Activated CD8-positive, alpha-beta memory T cell treated with anti-CD3 and anti-CD28 coated beads, Interleukin-2, amount 10 ng/mL, durations not matched to agents 7 days and 5 days (primary cell): ENCODE measurements at places on chromosomes 6 and 20. TPM values are rescaled to one million over a fixed set of nuclear protein-coding genes. Genes with fewer than 3 reads are reported as not detected.

GRCh38 chr6:17957904-17958620 lies 29.4 kb downstream of the KIF13A start:
- peaks cover 32% of the 10 kb centered on the region for H3K27me3 ChIP-seq
- no peak overlapping the region for H3K27ac ChIP-seq
- no peak for DNase-seq
- no peak overlapping the region for H3K4me3 ChIP-seq

DNA sequence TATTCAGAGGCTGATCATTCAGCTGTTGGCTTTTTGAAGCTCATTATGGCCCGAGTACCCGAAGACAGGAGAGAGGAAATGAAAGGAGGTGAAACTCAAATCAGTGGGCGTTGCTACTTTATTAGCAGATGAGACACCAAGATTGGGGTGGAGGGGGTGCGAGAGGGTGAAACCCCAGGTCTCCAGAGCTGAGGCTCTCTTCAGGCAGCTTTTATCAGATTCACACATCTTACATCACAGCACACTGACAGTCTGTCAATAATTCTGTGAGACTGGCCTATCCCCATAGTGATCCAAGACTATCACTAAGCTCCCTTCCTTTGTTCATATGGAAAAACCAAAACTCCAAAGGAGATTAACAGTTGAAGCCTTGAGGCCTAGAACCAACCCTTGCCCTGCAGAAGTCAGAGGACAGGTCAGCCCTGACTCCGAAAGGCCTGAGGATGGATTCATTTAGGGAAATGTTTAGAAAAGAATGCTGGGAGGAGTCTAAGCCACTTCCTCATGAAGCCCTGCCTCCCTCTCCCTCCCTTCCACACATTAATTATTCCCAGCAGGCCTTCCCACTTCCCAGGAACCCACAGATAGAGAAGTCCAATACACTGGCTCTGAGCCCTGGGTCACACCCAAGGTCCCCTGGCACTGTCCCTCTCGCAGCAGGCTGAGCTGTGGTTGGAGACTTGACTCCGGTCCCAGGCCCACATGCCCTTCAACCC lies 23.2 kb downstream of the TRERF1 start:
- peaks cover 53% of the 10 kb centered on the region for H3K4me1 ChIP-seq
- no peaks in the 10 kb centered on the region for H3K27me3 ChIP-seq
- no peak overlapping the region for H3K4me3 ChIP-seq
- peak overlapping the region; percentile 14 for H3K27ac ChIP-seq

The LY6G6F gene
- total RNA-seq = not detected

GRCh38 chr6:37049758-37050044 lies 44.2 kb downstream of the FGD2 start:
- H3K27ac ChIP-seq = peak overlapping the region; percentile 96
- peaks cover 85% of the 10 kb centered on the region for H3K4me1 ChIP-seq
- H3K36me3 ChIP-seq = peaks cover 10% of the 10 kb centered on the region
- peak overlapping the region; percentile 83 for H3K4me3 ChIP-seq

GRCh38 chr20:23094927-23095326 lies 8.8 kb upstream of the CD93 start:
- DNase-seq = no peak
- peaks cover 9% of the 10 kb centered on the region for H3K27me3 ChIP-seq
- H3K4me3 ChIP-seq = no peak overlapping the region

DNA sequence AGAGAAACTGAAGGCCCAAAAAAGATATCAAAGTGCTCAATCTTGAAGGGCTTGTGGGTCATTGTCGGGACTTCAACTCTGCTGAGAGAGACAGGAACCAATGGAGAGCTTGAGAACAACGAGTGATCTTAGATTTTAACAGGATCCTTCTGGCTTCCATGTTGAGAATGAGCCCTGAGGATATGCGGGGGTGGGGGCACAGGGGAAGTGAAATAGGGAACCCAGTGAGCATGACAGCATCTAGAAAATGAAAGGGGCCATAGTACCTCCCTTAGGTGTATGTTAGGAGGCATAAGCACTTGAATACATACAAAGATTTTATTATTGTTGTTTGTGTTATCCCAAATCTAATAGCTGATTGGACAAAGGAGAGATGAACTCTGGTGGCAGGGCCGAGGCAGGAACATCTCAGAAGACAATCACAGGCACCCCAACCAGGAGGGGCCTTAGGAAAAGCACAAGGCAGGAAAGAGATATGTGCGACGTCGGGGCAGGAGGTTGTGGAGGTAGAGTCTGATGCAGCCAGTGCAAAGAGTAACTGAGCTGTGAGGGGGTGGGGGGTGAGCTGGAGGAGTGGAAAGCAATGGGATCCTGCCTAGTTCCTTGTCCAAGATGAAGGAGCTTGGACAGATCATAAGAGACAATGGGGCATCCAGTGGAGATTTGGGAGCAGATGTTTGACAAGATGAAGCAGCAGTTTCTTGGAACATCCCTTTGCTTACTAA lies 10.4 kb downstream of the TGM6 start:
- peaks cover 6% of the 10 kb centered on the region for H3K4me1 ChIP-seq
- H3K27me3 ChIP-seq = no peaks in the 10 kb centered on the region
- no peak for DNase-seq
- no peak overlapping the region for H3K4me3 ChIP-seq
- H3K36me3 ChIP-seq = no peaks in the 10 kb centered on the region

- H3K27ac ChIP-seq = no peak overlapping the region
- no peak for DNase-seq
- peaks cover 16% of the 10 kb centered on the region for H3K4me1 ChIP-seq
- H3K27me3 ChIP-seq = peaks cover 7% of the 10 kb centered on the region
- no peaks in the 10 kb centered on the region for H3K36me3 ChIP-seq
Observed at GRCh38 chr6:31711233-31711632, 3.9 kb upstream of the LY6G6D start.

The CDK5RAP1 gene
- 43.3 TPM for total RNA-seq

GRCh38 chr6:15423286-15423993 lies 177.6 kb downstream of the JARID2 start:
- peaks cover 64% of the 10 kb centered on the region for H3K4me1 ChIP-seq
- no peak overlapping the region for H3K4me3 ChIP-seq
- no peak for DNase-seq
- H3K27ac ChIP-seq = peak overlapping the region; percentile 90
- peaks cover 45% of the 10 kb centered on the region for H3K36me3 ChIP-seq

The BTNL2 gene
- not detected for total RNA-seq

The ECT2L gene
- total RNA-seq = not detected

The CPNE5 gene
- total RNA-seq = 0.94 TPM

DNA sequence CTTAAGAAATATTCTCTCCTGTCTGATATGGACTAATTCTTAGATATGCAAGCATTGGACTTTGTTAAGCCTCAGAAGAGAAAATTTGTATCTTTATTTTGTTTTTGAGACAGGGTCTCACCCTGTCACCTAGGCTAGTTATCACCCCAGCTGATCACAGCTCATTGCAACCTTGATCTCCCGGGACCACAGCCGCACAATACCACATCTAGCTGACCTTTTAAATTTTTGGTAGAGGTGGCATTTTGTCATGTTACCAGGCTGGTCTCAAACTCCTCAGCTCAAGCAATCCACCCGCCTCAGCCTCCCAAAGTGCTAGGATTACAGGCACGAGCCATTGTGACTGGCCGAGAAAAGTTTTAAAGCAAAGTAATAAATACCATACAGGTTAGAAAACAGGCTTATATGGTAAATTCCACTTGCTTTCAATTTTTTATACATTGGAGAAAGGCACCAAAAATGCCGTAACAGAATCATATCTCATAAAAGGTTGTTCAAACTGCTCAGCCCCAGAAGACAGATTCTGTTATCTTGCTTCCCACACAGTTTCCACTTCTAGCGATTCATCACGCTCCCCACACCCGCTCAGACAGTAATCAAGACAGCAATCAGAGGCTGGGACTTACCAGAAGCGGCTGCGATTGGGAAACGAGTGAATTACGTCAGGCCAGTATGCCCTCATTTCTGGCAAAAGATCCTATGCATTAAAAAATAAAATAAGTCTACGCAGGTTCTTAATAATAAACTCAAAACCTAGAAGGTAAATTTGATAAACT lies 13.8 kb downstream of the RNASET2 start:
- no peaks in the 10 kb centered on the region for H3K4me1 ChIP-seq
- DNase-seq = no peak
- H3K27me3 ChIP-seq = no peaks in the 10 kb centered on the region

The PDE7B gene
- total RNA-seq = 0.38 TPM

DNA sequence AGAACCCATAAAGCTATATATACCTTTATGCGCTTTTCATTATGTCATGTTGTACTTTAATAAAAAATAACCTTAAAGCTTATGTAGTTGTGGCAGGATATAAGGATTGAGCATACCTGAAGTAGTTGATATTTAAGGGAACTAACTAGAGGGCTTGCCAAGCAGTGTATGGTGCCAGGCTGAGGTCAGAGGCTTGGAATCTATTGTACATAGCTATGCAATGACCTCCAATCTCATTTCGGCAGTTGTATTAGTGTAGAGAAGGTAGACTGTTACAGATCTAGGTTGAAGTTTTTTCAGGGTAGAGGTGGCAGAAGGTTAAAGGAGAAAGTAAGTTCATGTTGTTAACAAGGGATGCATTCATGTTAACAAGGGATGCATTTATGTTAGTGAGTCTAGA lies 397.7 kb upstream of the HS3ST5 start:
- H3K27me3 ChIP-seq = no peaks in the 10 kb centered on the region
- no peak overlapping the region for H3K4me3 ChIP-seq
- H3K27ac ChIP-seq = no peak overlapping the region
- H3K36me3 ChIP-seq = no peaks in the 10 kb centered on the region
- DNase-seq = no peak
- H3K4me1 ChIP-seq = no peaks in the 10 kb centered on the region

DNA sequence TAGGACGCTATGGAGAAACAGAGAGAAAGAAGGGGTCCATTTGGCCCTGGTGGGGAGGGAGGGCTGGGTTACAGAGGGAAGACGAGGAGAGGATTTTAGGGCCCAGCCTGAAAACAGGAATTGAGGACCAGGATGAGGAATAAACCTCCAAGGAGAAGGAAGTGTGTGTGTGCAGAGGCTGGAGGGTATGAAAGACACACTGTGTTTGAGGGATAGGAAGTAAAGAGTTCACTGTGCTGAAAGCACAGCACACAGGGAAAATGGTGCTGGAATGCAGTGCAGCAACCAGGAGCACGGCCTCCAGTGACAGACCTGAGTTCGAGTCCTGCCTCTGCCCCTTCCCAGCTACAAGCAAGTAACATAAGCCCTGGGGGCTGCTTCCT lies 7.8 kb downstream of the MBOAT1 start:
- H3K27me3 ChIP-seq = no peaks in the 10 kb centered on the region
- peaks cover 25% of the 10 kb centered on the region for H3K36me3 ChIP-seq
- DNase-seq = no peak

- peaks cover 31% of the 10 kb centered on the region for H3K36me3 ChIP-seq
- peaks cover 32% of the 10 kb centered on the region for H3K4me1 ChIP-seq
- no peak overlapping the region for H3K4me3 ChIP-seq
Observed at GRCh38 chr20:47335251-47336128, 21.0 kb downstream of the ZMYND8 start.

GRCh38 chr20:57813509-57814269 lies 103.9 kb upstream of the PMEPA1 start:
- H3K27me3 ChIP-seq = peaks cover 22% of the 10 kb centered on the region
- no peak overlapping the region for H3K27ac ChIP-seq
- no peak overlapping the region for H3K4me3 ChIP-seq
- DNase-seq = no peak

DNA sequence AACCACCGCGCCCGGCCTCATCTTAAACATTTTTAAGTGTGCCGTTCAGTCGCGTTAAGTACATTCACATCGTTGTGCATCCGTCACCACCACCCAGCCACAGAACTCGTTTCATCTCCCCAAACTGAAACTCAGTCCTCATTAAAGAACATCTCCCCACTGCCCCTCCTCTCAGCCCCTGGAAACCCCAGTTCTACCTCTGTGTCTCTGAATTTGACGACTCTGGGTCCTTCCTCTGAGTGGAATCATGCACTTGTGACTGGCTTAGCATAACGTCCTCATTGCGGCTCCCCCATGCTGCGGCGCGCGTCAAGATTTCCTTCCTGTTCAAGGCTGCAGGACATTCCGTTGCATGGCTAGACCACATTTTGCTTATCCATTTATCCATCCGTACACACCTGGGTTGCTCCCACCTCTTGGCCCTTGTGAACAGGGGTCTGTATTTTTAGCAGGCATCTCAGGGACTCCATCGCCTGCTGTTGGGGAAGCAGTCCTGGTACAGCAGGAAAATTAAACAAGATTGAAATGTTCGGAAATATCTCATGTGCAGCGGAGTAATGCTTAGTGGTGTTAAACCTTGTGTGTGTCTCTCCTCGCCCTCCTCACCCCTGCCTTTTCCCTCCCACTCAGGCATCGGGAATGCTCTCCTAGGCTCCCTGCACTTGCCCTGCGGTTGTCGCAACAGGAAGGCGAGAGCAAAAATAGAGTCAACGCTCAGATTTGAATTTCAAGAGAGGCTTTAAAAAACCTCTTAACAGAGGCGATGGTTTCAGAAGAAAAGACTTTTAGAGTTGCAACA lies 127.9 kb downstream of the PXDC1 start:
- DNase-seq = peak; percentile 41
- H3K27ac ChIP-seq = no peak overlapping the region
- peaks cover 46% of the 10 kb centered on the region for H3K27me3 ChIP-seq

GRCh38 chr6:6176127-6176526 lies 144.3 kb downstream of the F13A1 start:
- H3K36me3 ChIP-seq = no peaks in the 10 kb centered on the region
- H3K27ac ChIP-seq = no peak overlapping the region
- no peaks in the 10 kb centered on the region for H3K4me1 ChIP-seq
- no peak overlapping the region for H3K4me3 ChIP-seq
- no peak for DNase-seq
- peaks cover 5% of the 10 kb centered on the region for H3K27me3 ChIP-seq

DNA sequence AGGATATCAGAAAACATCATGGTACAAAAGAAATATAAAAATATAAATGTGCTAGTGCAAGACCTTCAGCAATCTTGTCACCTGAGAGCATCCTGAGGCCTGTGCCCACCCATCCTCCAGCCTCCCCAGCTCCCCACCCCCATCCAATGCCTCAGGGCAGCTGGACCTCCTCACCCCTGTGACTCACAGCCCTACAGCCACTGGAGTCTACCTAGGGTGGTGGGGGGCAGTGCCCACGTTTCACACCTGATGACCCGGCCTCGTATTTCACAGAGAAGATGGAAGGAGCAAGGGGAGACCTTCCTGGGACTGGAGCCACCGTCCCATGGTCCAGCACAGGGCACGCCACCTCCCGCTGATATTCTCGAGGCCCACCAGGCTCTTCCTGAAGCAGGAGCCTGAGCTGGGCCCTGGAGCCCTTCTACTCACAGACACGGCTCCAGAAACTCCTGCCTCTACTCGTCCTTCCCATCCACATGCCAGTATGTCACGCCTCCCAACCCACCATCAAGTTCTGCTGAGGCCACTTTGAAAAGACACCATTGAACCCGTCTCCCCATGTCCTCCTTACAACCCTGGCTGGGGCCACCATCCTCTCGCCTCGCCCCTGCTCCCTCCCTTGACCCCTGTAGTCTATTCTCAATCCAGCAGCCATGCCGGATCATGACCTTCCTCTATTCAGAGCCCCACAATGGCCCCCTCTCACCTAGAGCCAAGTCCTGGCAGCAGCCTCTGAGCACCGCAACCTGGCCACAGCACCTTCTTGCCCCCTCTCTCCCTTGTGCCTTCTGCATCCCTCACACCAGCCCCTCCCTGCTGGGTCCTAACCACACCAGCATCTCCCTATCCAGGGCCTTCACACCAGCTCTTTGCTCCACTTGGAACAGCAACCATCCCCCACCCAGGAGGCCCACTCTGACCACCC lies 13.3 kb downstream of the APMAP start:
- peak; percentile 18 for DNase-seq
- peaks cover 88% of the 10 kb centered on the region for H3K36me3 ChIP-seq
- H3K27ac ChIP-seq = no peak overlapping the region
- H3K27me3 ChIP-seq = no peaks in the 10 kb centered on the region
